ENCODE measurements at places on chromosomes 11 and 22.

DNA sequence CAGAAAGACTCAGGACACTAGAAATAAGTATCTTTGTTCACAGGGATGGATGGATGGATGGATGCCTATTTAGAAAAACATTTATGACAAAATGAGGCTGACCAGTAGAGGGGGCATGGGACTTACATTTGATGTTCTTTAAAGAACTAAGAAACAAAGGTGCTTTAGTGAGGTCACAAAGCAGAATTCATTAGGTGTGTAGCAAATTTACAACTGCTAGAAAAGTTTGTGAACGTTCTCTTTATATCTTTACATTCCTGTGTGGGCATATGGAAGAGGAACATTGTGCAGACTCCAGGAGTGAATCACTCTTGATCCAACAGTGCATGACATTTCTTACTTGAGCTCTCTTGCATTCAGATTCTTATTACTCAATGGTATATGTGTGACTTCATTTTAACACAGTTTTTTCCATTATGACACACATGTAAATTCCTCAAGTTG lies 15.8 kb upstream of the SIK2 start:
- DNase-seq = peak; percentile 35

GRCh38 chr22:41146573-41146972 lies 54.2 kb downstream of the EP300 start:
- no peak for DNase-seq

GRCh38 chr11:74641905-74642304 lies 49.5 kb downstream of the POLD3 start:
- no peak for DNase-seq

GRCh38 chr22:27144321-27144720 lies 486.9 kb downstream of the MIAT start:
- no peak for DNase-seq

GRCh38 chr22:37549704-37550059 lies 10.6 kb upstream of the CDC42EP1 start:
- DNase-seq = no peak

GRCh38 chr11:111206472-111206871 lies 39.1 kb upstream of the POU2AF2 start:
- DNase-seq = no peak

- no peak for DNase-seq
These were observed 41.8 kb downstream of the TXN2 start for GRCh38 chr22:36439481-36440271.

DNA sequence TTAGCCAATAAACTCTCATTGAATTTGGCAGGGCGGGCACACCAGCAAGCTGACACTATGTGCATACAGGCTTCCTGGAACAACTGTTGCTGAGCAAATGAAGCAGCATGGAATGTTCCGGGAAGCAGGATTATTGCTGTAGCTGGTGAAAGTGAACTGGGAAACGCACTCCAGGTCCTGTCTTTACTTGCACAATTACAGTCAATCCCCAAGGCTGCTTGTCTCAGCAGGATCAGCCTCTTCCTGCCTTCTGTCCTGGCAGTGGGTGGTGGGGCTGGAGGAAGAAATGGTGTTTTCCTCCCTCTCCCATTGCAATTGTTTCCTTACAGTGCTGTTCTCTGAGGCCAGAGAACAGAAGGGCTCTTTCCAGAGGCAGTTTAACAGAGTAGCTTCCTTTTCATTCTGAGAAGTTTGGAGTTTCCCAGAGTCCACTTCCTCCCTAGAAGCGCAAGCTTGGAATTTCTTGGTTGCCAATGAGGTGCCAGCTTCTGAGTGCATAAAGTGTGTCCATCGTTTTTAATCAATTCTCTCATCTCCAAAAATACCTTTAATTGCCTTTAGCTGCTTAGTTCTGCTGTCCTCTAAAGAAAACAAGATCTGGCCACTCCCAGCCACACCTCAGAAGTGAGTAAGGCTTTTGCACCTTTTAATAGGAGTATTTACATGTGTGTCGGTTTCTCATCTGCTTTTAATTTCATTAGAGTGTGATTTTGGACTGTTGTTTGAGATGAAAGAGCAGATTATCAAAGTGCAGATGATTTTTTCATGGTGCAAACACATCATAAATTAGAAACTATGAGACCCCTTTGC lies 19.9 kb downstream of the CD44 start:
- no peak for DNase-seq

DNA sequence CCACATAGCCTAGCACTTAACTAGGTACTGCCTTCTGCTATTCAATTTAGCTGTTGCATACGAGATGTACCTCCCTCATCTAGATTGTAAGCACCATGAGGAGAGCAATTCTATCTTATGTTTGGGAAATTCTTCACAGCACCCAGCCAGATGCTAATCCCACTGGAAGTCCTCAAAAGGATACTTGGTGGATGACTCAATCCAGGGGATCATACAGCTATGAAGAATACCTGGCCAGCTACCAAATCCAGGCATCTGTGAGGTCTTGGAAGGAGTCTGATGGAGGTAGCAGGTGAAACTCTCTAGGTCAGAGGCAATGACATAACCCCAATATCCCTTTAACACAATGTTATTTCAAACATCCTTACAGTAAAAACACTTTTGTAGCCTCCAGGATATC lies 167.8 kb upstream of the NCAM1 start:
- DNase-seq = no peak

DNA sequence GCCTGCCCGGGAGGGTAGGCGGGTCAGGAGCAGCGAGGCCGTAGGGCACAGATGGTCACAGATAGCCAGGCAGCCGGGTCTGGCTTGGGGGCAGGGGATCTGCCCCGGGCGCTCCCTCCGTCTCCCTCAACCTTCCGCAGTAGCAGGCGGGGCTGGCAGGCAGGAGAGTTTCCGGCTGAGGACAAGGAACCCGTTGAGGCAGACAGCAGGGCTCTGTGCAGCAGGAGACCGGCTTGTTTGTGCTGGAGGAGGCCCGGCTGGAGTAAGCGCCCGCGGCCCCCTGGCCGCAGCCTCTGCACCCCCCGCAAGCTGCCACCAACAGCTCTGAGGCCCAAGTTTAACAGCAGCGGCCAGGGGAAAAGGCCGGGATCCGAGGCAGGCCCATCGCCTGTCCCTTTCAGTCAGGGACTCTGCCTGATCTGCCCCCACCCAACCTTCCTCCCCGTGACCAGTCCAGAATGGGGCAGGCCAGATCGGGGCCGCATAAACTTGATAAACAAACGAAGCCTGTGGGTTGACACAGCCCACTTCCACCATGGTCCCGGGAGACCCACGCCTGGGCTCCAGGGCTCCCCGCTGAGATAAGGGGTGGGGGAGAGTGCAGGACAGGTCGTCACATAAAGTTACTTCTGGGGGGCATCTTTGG lies 13.6 kb downstream of the SCARF2 start:
- no peak for DNase-seq

DNA sequence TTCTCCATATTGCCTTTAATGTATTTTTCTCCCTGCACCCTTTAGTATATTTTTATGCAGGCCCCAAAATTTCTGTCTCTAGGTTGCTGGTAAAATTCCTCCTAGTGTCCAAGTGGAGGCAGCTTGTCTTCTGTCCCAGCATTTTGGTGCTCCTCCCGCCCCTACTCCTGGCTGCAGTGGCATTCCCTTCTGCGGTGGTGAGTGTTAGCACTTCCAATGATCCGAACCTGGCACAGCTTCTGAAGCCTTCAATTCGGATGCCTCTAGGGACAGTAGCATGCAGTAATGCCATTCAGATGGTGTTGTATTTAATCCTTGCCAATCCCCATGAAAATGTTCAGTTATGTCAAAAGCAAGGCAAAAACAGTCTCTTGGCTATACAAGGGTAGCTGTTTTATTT lies 5.9 kb downstream of the YWHAH start:
- DNase-seq = no peak

- DNase-seq = no peak
These were observed 115.3 kb upstream of the MTNR1B start for GRCh38 chr11:92854162-92854561.

- DNase-seq = no peak
These were observed 257.6 kb downstream of the LUZP2 start for GRCh38 chr11:24754406-24754805.

GRCh38 chr11:83612891-83613766 lies 327.0 kb upstream of the CCDC90B start:
- no peak for DNase-seq

GRCh38 chr11:126564566-126564965 lies 209.1 kb downstream of the ST3GAL4 start:
- DNase-seq = no peak

- no peak for DNase-seq
These were observed 20.8 kb upstream of the TRAF6 start for GRCh38 chr11:36530840-36531239.

- peak; percentile 40 for DNase-seq
These were observed 594 bp downstream of the MPST start for GRCh38 chr22:37020192-37020479.
